ENCODE measurements at places on chromosomes 6 and 20.

GRCh38 chr20:53622247-53623133, 28.9 kb upstream of the ZNF217 start:
- no peak for DNase-seq

GRCh38 chr6:53664623-53665022, 933 bp downstream of the KLHL31 start:
- DNase-seq = no peak

DNA sequence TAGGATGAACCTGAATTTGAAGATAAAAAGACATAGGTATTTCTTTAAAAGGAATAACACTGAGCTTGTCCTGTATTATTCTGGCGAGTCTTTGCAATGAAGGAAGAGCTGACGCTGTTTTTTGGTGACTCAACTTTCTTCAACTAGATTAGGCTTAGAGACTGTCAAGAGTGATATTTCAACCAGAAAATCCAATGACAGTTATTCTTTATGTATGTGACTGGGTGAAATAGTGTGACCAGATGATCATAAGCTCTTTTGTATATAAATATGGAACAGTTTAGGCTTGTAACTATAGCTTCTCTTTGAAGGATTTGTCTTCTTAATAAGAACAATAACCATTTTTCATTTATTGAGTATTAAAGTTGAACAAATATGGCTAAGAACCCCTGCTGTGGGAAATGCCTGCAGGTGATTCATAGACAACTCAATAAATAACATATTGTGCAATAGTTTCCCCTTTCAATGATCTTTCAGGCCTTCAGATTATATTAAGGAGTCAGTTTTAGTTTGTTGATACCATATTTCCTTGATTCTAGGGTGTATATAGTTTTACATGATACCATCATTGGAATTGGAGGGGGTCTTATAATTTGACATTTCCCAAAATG, 265.6 kb upstream of the JAG1 start:
- DNase-seq = no peak

DNA sequence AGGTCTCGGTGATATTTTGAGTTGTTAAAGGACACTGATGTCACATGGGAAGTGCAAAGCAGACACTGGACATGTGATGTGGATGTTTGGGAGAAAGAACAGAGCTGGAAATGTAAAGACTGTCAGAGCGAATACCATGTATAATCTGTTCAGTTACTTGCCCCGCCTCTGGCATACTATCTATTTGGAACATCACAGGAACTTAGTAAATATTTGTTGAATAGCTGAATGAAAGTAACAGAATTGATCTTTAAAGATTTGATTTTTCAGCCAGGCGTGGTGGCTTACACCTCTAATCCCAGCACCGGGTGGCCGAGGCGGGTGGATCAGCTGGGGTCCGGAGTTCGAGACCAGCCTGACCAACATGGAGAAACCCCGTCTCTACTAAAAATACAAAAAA, 13.8 kb upstream of the NHLRC1 start:
- no peak for DNase-seq

- no peak for DNase-seq
These were observed 89.1 kb upstream of the E2F3 start for GRCh38 chr6:20312606-20313005.

DNA sequence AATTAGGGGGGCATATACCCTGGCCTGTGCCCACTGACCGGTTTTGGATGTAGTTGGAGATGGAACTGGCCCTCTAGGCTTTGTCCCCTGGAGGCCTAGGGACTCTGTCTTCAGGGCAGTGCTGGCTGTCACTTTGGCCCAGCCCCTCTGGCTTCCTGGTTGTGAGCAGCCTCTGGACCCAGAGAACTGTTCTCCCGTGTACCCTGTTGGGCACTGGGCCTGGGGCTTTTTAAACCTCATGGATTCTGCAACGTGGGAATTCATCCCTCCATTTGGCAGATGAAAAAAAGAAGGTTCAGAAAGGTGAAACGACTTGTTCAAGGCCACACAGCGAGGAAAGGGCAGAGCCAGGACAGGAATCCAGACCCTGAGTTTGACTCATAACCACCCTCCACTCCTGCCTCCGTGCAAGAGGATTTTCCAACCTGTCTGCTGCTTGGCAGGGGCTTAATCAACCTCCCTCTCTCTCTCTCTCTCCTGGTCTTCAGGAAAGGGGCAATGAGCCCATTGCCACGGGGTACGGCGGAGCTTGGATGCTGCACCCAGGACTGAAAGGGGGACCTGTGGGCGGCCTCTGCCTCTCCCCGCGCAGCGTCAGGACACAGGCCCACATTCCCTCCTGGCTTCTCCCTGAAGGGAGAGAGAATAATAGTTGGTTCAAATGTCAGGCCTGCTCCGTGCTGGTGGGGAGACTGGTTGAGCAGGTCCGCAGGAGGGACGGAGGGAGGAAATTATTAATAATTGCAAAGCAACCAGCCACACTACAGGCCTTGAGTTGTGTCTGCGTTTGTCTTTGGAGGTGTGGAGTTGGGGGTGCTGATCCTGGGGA, 56.0 kb downstream of the CEBPB start:
- no peak for DNase-seq

DNA sequence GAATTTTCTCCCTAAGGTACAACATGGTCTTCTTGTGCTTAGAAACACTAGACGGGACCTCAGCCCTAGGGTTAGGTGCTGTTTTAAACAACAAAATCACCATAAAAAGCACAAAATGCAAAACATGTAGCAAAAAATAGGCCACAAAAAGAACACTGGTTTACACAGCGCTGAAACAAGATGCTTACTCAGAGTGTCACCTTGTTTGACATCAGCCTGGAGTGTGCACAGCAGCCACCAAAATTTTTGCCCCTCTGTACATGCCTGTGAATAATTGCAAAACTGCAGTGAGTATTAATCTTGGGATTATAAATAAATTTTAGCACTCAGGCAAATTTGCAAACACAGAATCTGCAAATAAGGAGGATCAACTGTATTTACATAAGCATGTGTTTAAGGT, 110.1 kb downstream of the PLG start:
- DNase-seq = no peak

- no peak for DNase-seq
These were observed 19.2 kb upstream of the RIPOR3 start for GRCh38 chr20:50710492-50711063.

- no peak for DNase-seq
These were observed 354.7 kb upstream of the KHDRBS2 start for GRCh38 chr6:62640749-62641148.

DNA sequence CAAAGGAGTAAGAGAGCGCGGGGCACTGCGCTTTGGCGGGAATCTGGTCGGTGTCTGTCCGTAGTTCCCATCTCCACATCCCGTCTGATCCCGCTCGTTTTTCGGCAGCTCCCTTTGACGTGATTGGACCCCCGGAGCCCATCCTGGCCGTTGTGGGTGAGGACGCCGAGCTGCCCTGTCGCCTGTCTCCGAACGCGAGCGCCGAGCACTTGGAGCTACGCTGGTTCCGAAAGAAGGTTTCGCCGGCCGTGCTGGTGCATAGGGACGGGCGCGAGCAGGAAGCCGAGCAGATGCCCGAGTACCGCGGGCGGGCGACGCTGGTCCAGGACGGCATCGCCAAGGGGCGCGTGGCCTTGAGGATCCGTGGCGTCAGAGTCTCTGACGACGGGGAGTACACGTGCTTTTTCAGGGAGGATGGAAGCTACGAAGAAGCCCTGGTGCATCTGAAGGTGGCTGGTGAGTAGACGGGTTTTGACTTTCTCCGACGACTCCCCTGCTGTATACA, 1.4 kb downstream of the BTN1A1 start:
- DNase-seq = peak; percentile 18

DNA sequence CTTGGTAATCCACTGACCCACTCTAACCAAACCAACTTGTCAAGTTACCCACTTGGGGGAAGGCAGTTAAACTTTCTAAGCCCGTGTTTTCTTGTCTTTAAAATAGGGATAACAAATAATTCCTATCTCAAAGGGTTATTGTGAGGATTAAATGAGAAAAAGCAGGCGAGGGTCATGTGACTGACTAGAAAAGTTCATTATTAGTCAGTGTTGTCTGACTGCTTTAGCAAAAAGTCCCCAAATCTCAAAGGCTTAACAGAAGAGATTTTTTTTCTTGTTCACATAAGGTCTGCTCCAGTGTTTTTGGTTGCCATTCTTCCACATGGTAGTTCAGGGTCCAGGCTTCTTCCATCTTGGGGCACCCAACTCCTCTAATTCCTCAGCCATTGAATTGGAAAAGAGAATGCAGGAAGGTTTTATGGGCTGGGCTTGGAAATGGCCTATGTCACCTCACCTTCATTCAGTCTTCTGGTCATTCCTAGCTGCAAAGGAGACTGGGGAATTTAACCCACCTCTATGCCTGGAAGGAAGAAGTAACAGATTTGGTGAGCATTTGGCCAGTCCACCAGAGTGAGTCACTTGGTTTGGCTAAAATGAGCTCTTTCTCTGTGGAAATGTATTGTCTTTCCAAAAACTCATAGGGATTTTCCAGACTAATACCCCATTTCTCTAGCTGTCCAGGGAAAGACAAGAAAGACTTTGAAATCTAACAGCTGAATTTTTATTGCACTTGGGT, 77.0 kb downstream of the CAP2 start:
- DNase-seq = no peak

DNA sequence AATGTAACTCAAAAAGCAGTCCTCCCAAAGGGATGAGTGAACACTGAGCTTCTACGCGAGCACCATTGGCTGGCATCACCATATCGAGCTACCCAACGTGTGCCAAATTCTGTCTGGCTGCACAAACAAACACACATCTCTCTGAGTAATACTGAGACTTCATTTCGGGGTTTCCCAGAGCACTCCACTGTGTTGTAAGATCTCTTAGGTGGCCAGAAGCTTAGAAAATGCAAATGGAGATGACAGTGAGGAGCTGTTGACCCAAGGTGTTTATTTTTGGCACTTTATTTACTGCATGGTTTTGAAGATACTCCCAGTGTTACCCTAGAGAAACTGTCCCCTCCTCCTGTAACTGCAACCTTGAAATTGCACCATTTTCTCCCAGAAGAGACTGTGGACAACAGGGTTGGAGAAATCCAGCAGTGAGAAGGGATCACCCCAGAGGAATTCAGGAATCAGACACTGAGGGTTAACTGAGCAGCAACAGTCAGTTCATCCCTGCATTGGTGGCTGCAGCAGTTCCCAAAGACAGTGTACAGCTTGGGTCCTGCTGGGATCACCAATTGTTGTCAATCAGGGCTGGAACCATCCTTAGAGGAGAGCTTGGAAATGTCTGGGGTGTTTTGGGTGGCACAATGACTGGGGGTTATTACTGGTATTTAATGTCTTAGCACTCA, 1.0 kb upstream of the RIPOR2 start:
- peak; percentile 60 for DNase-seq

DNA sequence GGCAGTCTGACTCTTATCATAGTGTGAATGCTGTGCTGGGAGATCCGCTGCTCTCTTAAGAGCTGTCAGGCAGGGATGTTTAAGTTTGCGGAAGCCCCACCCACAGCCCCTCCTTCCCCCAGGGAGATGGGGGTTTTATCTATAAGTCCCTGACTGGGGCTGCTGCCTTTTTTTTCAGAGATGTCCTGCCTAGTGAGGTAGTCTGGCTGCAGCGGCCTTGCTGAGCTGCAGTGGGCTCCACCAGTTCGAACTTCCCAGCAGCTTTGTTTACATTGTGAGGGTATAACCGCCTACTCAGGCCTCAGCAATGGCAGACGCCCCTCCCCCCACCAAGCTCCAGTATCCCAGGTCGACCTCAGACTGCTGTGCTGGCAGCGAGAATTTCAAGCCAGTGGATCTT, 75.7 kb upstream of the UST start:
- no peak for DNase-seq

- DNase-seq = no peak
These were observed 61.1 kb downstream of the PFDN4 start for GRCh38 chr20:54268941-54269340.

DNA sequence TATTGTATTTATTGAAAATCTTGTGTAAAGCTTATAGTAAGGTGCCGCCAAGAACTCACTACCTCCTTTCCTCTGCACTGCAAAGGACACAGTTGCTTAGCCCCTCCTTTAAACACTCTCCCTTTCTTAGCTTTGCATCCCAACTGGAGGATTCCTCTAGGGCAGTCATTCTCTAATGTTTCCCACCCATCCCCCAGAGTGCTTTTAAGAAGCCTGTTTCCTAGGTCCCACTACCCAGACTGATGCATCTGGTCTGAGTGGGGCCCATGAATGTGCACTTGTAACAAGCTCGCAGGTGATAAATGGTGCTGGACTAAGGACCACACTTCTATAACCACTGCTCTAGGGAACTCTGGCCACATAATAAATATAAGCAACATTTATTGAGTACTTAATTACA, 55.2 kb downstream of the B4GALT5 start:
- DNase-seq = no peak

- DNase-seq = no peak
These were observed 62.1 kb downstream of the NOL4L start for GRCh38 chr20:32522776-32523612.

GRCh38 chr20:58433759-58434158, 44.7 kb downstream of the VAPB start:
- DNase-seq = no peak

GRCh38 chr20:33475381-33476152, 14.3 kb upstream of the CBFA2T2 start:
- no peak for DNase-seq

Data from stimulated activated naive CD4-positive, alpha-beta T cell (primary cell).